ENCODE measurements at places on chromosomes 7 and 10. TPM values are rescaled to one million over a fixed set of nuclear protein-coding genes. Genes with fewer than 3 reads are reported as not detected.

DNA sequence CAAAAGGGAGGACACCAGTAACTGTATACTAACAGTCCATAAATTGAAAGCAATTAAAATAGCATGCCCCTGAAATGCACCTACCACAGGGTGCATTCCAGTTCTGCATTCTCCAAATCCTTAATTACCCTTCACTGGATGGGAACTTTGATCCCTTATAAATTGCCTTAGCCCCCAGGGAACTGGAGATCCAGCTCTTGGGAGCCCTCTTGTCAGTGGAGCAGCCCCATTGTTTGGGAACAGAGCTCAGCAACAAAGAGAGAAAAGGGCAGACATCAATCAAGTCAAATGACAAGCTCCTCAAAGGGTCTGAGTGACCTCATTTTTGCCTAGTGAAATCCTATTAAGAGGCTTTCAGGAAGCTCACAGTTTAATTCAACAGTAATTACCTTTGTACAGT lies 472.6 kb downstream of the XPNPEP1 start:
- DNase-seq, result no peak

GRCh38 chr7:30888747-30889146 lies 22.9 kb upstream of the AQP1 start:
- no peak for DNase-seq

DNA sequence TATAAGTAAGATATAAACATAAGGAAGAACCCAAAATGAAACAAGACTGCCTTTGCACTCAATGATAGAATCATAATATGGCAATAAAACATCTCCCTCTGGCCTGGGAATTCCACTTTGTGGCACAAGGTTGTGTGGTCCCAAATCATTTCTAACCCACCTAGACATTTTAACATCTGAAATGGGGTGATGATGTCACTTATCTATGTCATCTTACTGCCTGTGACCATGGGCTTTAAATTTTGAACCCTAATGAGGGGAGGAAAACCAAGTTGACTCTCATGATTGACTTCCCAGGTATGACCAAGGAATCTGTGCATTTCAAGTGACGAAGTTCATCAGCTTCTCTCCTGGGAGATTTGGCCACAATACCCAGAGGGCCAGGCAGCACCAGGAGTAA lies 24.5 kb upstream of the ACSM6 start:
- no peak for DNase-seq

DNA sequence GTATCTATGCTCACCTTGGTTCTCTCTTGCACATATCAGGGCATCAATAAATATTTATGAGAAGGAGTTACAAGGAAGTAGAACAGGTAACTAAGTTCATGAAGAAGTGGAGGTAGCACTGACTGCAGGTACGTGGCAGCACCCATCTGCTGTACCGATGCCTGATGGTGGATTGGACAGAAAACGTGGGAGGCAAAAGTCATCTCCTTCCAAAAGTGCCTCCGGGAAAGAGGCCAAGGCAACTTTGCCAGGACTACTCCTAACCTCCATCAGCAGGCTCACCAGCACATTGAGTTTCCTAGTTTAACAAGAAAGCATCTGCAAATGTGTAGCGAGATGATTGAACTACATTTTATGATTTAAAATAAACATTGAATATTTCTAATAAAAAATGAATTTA lies 248.8 kb downstream of the ANKRD7 start:
- no peak for DNase-seq

DNA sequence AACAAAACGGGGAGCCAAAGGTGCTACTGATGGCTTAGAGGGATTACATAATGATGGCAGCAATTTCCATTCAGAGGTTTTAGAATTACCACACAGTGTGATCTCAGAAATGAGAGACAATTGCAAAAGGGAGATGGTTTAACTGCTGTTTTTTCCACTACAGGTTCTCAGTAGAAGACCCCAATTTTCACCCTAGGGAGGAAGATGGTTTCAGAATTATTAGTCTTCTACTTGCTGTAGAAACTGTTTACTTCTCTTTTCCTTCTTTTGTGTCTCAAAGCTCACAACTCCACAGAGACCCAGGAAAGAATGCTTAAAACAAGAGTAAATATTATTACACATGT lies 226.5 kb downstream of the INHBA start:
- no peak for DNase-seq

- DNase-seq, result no peak
These were observed 365.1 kb downstream of the GRID1 start for GRCh38 chr10:86001521-86001920.

- DNase-seq, result no peak
These were observed 55.6 kb upstream of the KMT2E start for GRCh38 chr7:104958371-104958865.

DNA sequence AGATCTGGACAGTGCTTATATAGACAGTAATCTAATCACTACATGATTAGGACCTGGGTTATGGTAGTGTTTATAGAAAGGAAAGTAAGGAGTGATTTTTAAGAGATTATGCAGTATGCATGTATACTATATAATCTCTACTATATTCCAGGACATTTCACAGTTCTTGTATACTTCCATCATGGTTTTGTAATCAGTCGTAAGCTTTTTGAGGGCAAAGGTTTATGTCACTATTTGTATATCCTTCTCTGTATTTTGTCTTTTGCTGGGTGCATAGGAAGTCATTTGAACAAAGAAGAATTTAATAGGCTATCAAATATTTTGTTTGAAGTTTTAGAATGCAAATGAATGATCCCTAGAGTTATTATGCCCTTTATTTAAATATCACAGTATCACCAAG lies 39.2 kb downstream of the RSBN1L start:
- DNase-seq, result no peak

DNA sequence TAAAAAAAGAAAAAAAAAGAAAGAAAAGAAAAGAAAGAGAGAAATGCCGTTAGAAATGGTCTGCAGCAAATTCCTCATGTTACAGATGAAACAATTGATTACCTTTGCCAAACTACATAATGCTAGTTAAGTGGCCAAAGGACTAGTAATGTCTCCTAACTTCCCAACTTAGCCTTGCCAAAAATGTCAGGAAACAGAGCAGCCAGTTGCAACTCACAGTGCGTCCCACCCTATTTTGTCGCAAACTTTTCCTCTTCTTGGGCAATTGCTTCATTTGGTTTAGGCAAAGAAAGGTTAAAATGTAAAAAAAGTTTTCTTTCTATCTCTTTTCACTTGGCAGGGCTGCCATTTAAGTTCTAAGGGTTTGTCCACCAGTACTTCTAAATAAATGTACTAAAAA lies 53.1 kb downstream of the APBB1IP start:
- DNase-seq, result no peak

- DNase-seq, result no peak
These were observed 109.3 kb upstream of the BTBD16 start for GRCh38 chr10:122161795-122162194.

GRCh38 chr7:130554481-130554880 lies 62.6 kb downstream of the MEST start:
- no peak for DNase-seq

- no peak for DNase-seq
These were observed 2.0 kb downstream of the EVX1 start for GRCh38 chr7:27244488-27245123.

DNA sequence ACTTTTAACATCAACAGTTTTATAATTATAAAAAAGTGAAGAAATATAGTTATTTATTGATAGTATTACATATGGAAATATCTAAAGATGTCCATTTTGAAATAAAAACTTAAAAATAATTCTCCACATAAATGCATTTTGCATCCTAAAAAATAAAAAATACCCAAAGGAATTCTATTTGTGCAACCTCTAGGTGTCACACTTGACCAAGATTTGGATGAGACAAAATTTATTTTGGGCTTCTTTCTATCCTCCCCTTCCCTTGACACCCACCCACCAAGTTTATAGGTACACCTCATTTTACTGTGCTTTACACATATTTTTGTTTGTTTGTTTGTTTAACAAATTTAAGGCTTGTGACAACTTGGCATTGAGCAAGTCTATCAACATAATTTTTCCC lies 3.3 kb upstream of the THSD7A start:
- DNase-seq, result no peak

DNA sequence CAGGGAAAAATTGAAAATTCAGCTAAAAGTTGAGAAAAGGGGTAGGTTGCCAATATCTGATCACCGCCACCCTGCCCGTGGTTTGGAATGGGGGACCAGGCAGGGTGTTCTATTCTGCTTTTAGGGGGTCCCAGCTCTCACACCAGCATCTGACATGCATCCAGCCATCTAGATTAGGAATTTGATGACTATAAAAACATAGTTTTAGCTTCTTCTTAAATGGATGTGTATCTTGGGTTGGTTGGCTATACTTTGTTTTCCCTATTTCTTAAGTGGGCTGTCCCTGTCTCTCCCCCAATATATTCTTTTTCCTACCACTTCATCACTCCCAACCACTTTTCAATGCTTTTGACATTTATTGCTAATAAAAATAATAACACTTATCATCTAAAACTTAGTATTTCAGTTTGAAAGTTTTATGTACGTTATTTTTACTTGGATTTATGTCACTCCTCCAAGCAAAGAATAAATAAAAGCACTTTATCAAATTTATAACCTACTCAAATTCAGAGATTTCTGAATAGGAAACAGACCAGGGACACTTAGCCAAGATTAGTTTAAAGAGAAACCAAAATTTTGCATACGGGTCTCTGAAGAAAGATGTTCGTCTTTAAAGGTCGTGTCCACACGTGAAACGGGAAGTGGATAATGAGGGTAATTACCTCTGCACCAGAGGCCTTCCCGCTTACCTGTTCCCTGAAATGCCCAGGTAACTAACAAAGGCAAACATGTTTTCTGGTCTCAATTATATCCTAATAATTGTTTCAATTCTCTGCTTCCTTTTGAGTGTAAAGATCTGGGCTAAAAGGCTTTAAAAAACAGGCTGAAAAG lies 233.2 kb upstream of the AUTS2 start:
- DNase-seq, result no peak

- no peak for DNase-seq
These were observed 228.5 kb downstream of the CDK14 start for GRCh38 chr7:90824386-90825307.

- no peak for DNase-seq
These were observed 300.4 kb downstream of the AHR start for GRCh38 chr7:17598846-17599245.

DNA sequence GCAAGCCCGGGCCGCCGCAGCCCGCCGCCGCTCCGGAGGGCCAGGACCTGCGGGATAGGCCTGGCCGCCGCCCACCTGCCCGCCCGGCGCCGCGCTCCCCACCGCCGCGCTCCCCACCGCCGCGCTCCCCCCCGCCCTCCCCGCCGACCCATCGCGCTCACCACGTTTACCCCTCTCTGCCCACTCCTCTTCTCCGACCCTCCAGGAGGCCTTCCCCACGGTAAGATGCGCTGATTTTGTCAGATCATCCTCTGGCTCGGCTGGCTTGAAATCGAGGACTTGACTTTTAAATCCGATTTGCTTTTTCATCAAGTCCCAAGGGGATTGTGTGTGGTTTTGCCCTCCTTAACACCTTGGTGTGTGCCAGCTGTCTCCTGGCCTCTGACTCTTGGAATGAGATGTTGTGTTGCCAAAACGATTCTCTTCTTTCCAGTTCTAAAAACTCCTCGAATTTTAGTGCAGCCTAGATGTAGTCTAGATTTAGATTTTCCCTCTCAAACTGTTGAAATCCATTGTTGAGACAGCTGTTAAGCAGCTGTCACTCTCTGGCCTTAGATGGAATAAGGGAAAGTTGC lies 738 bp downstream of the POM121 start:
- no peak for DNase-seq

Gene CRHR2
- total RNA-seq, result not detected

Gene ZNF777
- total RNA-seq, result 19.3 TPM

Gene PIP
- total RNA-seq, result not detected

Gene UNCX
- total RNA-seq, result not detected

Measured in activated T-helper 1 cell treated with anti-CD3 and anti-CD28 coated beads, Interleukin-12 subunit alpha, Interleukin-12 subunit beta, Interleukin-2, Interleukin-4 antibody, amounts not matched to agents 30 ng/mL and 10 ng/mL and 1 ng/mL, durations not matched to agents 14 hours and 24 hours and 36 hours (primary cell).